ENCODE measurements at places on chromosomes 7 and 10.

DNA sequence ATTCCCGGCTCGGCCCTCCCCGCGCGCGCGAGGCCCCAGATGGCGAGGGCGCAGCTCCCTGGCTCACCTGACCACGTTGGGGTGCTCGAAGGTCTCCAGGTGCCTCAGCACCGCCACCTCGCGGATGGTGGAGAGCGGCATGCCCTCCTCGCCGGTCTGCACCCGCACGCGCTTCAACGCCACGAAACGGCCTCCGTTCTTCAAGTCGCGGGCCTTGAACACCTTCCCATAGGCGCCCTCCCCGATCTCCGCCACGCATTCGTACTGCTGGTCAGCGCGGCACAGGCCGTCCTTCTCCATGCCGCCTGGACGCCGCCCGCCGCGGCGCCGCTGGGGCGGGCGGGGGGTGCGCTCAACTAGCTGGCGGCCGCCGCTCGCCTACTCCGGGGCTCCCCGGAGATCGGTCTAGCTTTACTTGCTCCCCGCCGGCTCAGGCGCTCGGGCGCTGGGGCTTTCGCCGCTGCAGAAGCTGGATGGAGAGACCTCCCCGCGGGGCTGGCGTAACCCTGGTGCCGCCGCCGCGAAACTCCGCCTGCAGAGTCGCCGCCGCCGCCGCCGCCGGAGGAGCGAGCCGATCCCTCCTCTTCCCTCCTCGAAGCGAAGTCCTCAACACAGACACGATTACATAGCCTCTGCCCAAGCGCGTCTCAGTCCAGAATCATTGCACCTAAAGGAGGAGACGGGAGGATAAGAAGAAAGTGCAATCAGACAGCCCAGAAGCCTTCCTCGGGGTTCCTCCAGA lies 3.2 kb downstream of the CDK6 start:
- peak; percentile 65 for DNase-seq

DNA sequence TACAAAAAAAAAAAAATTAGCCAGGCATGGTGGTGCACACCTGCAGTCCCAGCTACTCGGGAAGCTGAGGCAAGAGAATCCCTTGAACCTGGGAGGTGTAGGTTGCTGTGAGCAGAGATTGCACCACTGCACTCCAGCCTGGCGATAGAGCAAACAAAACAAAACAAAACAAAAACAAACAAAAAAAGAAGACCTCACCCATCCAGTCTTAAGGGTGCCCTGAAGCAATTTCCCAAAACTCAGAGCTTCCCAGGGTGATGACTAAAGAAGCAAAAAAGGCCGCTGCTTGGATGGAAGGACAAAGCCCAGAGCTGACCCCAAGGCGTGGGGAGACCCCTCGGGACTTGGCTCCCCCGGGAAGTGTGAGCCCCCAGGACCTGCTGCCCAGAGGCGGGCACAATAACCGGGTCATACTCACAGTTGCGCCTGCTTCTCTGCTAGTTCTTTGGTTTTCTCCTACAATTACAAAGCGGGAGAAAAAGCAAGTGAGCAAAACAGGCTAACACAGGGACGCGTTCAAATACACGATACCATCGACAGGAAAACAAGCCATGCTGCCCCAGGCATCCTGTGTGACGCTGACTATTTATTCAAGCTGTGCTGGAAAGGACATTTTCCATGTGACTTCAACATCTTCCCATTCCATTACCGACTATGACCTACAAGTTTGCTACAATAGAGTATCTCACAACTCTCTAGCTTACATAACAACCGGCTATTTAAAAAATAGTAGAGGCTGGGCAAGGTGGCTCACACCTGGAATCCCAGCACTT lies 29.9 kb downstream of the PAPOLB start:
- DNase-seq = peak; percentile 88

DNA sequence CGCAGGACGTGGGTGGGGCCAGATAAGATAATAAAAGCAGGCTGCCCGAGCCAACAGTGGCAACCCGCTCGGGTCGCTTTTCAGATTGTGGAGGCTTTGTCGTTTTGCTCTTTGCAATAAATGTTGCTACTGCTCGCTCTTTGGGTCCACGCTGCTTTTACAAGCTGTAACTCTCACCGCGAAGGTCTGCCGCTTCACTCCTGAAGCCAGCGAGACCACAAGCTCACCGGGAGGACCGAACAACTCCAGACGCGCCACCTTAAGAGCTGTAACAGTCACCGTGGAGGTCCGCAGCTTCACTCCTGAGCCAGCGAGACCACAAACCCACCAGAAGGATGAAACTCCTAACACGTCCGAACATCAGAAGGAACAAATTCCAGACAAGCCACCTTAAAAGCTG lies 286.6 kb upstream of the MAGI2 start:
- DNase-seq = no peak

DNA sequence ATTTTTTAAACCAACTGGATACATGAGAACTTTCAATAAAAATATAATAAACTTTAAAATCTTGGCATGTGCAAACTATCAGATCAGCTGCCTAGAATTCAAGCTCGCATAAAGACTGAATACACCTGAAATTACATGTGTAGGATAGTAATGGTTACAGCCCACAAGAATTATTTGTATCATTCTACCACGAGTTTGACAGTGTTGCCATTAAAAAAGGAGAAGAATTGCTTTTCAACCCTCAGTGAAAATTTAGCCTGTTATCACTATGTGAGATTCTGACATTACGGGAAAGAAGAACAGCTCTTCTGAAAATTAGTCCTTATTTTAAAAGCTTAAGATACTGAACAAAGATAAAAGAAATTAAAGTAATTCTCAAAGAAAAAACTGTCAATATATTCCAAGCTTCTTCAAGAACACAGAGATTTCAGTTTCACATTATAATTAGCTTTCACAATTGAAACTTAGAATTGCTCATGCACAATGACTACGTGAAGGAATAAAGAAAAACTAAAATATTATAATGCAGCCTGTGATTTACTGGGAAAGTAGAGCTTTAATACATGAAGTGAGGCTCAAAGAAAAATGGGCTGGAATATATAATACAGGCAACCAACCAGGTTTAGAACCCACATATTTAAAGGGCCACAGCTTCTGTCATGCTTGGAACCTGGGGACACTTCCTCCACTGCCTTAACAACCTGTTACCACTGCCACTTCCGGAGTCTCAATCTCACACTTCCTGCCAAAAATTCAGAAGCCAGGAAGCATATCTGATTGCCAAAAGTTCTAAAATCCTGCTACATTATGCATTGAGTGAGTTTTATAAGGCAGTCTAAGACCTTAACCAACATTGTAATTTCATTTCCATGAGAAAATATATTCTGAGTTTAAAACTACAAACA lies 23.2 kb downstream of the TPK1 start:
- DNase-seq = no peak

DNA sequence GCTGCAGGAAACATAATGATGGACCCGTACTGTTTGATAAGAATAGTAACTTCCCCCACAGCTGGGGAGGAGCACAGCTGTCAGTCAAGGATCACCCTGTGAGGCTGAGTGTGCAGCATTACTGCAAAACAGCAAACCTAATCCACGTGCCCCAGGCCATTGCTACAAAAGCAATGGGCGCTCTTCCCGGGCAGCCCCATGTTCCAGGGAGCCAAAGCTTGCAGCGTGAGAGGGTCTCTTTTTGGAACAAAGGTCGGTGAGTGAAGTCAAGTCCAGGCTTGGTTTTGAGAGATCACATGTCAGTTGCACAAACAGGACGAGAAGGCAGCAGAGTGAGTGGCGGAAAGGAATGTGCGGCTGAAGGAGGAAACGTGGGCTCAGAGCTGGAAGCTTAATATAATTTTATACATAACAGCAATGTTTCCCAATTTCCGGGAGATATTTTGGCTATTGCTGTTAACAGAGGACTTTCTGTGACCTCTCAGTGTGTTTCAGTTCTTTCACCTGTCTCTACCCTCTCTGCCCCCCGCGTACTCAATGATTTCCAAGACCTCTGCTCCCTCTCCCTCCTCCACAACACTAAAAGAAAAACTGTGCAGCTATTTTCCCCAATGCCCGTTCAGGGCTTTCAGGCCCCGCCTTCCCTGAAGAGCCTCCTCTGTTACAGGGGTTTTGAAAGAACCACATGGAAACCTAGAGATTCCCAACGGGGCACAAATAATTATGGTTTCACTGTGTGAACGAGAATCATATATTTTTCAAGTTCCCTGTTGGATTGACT lies 128.9 kb downstream of the MTPAP start:
- peak; percentile 13 for DNase-seq

DNA sequence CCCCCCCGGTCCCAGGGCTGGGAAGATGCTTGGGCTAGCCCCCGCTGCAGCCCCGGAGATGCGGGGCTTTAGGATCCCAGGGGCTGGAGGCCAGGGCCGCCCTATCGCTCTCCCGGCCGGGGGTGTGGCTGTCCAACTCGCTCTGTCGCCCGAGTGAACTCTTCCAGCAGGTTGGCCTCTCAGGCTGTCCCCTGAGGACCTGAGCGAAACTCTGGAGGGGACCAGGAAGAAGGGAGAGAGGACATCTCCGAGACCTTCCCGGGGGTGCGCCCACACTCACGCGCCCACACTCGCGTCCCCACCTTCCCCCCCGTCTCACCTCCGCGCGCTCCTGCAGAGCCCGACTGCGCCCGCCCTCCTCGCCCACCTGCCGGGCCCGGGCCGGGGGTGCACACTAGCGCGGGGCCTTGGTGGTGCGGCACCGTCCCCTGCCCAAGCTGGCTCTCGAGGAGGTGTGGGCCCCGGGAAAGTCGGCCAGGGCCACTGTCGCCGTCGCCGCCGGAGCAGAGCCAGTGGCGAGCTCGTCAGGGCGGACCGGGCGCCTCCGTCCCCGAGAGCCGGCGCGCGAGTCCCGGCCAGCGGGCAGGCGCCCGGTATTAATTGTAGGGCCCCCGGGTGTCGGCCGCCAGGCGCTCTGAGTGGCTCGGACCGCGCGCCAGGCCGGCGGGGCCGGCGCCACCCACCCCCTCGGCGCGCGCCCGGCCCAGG lies 101.7 kb upstream of the SVIL start:
- peak; percentile 73 for DNase-seq

DNA sequence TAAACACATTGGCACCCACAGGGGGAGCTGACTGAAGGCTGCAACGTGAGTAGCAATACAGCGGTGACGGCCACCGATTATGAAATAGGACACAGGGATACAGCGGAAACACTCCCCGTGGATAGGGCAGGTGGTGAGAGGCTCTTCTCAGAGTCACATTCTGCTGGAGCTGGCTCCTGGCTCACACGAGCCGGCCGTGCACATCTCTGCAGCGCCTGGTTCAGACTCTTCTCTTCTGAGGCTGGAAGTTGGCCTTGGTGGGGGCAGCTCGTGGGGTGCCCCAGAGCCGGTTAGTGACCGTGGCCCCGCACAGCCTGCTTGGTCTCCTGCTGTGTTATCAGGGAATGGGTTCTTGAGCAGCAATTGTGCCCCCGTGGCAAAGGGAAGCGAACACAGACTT lies 61.3 kb upstream of the EN2 start:
- no peak for DNase-seq

- DNase-seq = peak; percentile 83
These were observed 30.5 kb upstream of the ARMC3 start for GRCh38 chr10:22897371-22897770.

Data from trophoblast cell (in vitro differentiated cells and primary cell).